Stimulated activated CD8-positive, alpha-beta memory T cell treated with anti-CD3 and anti-CD28 coated beads, Interleukin-4, amount 100 ng/mL, for 4 hours (primary cell): ENCODE measurements at places on chromosomes 5 and 9.

DNA sequence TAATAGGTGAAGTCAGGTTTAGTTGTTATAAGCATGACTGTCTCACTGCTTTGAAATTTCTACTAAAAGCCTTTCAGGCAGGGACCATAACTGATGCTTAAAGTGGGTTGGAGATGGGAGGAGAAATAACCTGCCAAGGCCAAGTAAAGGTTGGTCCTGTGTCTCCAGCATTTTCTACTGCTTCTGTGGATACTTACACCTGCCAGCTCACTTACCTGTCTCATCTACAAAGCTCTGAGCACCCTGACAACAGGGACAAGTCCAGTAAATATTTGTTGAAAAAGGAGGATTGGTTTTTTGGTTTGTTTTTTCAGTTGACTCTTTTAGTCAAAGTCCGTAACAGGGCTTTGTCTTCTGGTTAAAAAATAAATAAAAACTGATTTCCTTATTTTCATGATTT is 38.6 kb downstream of the GRAMD2B start:
- DNase-seq: no peak

DNA sequence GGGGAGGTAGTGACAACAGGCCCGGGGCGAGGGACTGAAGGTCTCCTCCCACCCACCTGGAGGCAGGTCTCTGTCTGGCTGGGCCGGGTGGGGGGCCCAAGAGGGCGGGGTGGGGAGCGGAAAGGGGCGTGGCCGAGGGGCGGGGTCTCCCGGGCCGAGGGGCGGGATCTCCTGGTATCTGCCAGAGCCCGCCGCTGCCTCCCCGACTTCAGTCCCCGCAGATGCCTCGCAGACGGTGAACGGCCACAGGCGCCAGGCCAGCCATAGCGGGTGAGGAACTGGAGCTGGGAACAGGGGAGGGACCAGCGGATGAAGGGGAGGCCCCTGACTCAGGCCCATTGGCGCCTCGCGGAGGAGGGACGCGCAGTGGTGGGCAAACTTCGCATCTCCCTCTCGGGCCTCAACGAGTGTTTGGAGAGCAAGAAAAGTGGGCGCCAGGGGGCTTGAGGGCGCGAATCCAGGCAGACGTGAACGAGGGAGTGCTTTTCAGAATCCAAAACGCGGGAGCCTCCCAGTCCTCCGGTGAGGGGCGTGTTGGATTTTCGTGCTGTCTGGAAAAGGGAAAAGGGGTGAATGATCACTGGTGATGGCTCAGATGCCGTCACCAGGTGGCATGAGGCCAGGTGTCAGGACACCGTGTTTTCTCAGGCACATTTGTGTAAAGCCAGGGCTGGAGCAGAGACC is at the start of gene ADGRD2:
ADGRD2 (plus strand) TSS at position 211 of the 684 bp plus-strand sequence. CDS start 1,216 bp downstream, outside the sequence.
- DNase-seq: no peak

DNA sequence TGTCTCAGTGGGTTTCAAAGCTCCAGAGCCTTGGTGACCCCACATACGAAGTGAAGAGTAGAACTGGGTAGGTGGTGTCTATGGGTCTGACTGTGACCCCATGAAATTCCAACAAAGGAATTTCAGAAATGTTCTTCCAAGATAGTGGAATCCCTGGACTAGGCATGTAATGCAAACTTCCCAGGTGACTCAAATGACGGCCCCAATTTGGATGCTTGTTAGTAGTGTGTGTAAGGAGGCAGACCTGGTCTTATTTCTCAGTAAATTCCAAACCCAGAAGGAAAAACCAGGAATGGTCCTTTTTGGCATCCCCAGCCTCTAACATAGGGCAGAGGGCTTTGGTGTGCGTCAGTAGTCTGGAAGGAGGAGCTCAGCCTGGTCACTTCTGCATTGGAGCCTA is 43.6 kb upstream of the ABCA1 start:
- no peak for DNase-seq

GRCh38 chr5:61575103-61575502 is 243.0 kb downstream of the ZSWIM6 start:
- no peak for DNase-seq

GRCh38 chr9:129383019-129383560 is 205.0 kb upstream of the IER5L start:
- DNase-seq: no peak

DNA sequence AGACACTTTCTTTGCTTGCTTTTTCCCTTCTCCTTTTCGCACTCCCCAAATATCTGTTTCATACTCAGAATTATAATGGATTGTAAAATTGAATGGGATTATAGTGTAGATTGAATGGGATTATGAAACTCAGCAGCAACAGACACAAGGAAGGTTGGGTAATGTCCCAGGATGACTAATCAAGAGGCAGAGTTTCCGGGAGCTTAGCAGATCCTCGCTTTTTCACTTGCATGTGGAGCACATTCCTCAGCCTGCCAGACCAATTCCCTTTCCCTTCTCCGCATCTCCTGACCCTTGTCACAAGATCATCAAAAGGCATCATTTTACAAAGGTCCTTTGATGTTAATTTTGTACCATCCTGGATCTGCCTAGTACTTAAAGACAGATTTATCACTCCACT is 55.1 kb upstream of the SLC1A1 start:
- DNase-seq: no peak

- no peak for DNase-seq
Observed at GRCh38 chr9:92640398-92641091, 29.4 kb downstream of the IPPK start.

GRCh38 chr9:127953768-127954505 is 16.3 kb upstream of the DPM2 start:
- DNase-seq: no peak

DNA sequence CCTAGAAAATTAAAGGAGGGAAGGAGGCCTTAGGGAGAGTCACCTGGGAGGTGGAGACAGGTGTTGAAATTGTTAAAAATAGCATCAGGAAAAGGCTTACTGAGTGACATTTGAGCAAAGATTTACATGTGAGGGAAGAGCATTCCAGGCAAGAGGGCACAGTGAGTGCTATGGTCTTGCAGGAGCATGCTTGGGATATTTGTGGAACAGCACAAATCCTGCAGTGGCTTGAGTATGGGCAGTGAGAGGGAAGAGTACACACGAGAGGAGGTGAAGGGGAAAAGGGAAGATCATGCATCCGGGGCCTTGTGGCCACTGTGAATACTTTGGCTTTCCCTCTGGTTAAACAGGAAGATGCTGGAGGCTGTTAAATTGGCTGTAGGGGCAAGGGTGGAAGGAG is 36.6 kb downstream of the ACER2 start:
- DNase-seq: no peak

DNA sequence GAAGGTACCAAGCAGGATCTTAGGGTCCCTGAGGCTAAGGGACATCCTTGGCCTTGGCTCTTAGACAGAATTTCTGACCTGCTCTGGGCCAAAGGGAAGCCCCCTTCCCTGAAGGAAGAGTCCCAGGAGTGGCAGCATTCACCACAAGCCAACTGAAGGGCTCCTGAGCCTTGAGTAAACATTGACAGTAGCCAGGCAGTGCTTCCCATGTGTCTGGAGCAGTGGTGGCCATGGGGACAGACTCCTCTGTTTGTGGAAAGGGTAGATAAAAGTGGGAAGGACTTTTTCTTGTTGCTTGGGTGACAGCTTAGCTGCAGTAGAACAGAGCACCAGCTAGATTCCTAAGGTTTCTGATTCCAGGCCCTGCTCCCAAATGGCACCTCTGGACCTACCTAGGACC is 61.4 kb upstream of the VLDLR start:
- no peak for DNase-seq

GRCh38 chr9:911005-911404 is 65.5 kb upstream of the DMRT3 start:
- no peak for DNase-seq

DNA sequence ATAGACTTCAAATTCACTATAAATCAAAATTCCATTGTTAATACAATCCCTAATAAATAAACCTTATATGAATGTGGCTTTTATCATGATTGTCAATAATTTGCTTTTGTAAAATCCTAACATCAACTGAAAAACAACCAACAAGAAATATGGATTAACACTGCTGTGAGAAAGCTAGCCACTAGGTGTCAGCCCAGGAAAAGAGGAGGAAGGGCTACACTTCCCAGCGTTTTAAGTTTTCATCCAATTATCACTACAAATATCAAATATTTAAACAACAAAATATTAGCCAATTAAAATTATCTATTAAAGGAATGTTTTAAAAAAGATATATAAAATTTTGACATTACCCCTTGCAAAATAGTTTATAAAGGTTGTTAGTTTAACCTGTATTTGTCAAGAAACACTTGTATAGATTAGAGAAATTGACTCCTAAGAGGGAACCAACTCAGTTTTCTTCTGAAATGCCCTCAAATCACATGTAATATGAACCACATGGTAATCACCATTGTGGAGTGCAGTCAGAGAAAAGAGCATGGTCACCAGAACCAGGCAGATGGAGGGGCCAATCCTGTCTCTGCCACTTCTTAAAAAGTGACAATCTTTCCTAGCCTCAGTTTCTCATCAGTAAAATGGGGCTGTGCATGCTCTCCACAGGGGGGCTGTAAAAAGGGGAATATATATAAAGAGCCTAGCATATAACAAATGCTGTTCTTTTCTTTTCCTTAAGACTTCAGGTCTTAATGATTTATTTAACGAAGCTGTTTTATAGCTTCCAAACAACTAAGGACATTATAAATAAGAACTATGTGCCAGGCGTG is 188.2 kb downstream of the CRB2 start:
- no peak for DNase-seq

GRCh38 chr5:135356522-135357318 is 42.3 kb downstream of the MACROH2A1 start:
- DNase-seq: no peak

DNA sequence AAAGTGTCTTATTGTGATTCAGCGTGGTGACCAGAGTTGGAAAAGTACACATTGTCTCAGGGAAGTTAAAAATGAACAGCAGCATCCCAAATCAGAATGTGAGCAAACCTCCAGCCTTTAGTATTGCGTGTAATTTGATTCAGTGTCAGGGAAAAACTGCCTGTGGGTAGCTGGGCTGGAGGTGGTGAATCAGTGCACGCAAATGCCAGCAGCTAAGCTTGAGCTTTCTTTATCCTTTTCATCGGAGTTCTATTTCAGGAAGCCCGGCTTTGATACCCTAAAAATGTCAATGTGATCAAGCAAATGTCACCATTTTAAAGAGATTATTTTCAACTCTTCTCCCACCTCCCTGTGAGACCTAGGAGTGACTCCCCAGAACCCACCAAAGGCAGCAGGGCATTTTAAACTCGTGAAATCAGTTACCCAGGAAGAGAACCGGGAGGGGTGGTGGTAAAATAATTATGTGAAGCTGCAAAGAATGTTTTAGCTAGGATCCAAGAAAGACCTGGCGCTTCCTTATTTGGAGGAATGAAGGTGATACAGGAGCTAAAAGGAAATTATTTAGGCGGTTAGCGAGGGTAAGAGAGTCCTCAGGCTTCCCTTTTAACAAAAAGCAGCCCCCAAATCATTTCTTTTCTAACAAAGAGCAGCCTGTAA is 25.7 kb upstream of the C5orf47 start:
- DNase-seq: no peak

- no peak for DNase-seq
Observed at GRCh38 chr9:120478208-120478607, 101.8 kb downstream of the CDK5RAP2 start.

DNA sequence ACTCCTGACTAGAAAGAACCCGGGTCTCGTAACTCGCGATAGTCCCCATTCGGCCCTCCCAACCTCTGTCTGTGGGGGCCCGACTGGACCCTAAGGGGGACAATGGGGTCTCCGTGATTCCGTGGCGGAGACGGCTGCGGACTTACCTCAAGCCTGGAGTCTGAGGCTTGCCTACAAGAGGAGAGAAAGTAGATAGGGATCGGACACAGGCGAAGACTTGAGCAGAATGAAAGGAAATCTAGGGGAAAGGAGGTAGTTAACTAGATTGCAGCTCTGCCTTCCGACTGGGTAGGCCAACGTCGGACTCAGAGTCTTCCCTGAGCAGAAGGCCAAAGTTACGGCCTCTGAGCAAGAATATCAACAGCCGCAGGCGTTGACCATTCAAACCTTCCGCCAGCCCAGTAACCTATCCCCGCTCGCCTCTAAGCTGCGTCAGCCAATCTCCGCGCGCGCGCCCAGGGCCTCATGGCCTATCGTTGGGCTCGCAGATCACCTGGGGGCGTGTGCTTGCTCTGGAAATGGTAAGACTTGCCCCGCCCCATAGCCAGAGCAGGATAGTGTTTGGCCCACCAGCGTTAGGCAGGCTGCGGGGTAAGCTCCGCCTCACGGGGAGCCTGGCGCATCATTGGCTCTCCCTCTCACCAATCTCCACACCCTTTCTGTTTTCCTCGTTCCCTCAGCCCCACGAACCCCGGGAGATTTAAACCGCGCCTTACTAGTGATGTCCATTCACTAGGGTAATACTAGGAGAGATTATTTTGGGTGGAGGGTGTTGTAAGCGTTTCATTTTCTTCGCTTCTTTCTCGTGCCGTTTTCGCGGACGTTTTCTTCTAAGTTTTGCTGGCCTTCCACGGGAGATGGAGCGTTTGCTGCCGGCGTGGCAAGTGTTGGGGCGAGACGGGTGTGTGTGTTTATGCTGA is at the start of gene CDC25C:
CDC25C (minus strand) TSS at position 356 of the 920 bp plus-strand sequence. CDS start 624 bp downstream, outside the sequence.
- DNase-seq: peak; percentile 92

- DNase-seq: no peak
Observed at GRCh38 chr5:68482199-68482598, 266.6 kb downstream of the PIK3R1 start.

DNA sequence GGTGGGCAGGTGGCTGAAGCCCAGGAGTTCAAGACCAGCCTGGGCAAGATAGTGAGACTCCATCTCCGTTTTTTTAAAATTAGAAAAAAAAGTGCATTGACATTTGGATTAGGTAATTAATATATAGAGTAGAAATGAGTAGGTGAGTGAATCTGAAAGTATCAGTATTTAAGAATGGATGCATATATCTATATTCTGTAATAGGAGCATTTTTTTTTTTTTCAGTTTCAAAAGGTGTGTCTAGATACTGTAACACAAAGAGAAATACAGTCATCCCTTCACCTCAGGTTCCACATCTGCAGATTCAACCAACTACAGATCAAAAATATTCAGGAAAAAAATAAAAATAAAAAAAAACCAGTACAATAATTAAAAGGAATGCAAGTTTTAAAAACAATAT is 50.8 kb downstream of the RBM27 start:
- no peak for DNase-seq

GRCh38 chr5:35656721-35657120 is 39.1 kb downstream of the SPEF2 start:
- DNase-seq: no peak

DNA sequence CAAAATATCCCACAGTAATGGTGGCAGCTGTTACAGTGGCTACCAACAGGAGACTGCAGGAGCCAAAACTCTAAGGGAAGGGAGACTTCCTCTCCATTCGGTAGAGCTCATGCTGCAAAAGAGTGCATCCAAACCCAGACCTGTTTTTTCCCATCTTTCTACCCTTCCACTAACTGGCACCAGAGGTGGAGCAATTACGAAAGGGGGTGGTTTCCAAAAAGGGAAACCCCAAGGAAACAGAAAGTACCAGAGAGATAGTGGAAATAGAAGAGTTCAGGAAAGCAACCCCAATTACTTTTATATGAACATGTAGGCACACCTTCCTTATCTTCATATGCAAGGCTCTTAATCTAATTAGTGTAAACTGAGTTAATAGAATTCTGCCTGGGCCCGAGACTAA is 7.3 kb upstream of the WDR41 start:
- no peak for DNase-seq

- no peak for DNase-seq
Observed at GRCh38 chr5:59548807-59549357, 344.6 kb downstream of the PDE4D start.
